Fibroblast of the aortic adventitia (primary cell): ENCODE measurements at places on chromosomes 5 and 9.
A peak's percentile ranks its signal among the peaks of the same experiment; 100 is the strongest.

DNA sequence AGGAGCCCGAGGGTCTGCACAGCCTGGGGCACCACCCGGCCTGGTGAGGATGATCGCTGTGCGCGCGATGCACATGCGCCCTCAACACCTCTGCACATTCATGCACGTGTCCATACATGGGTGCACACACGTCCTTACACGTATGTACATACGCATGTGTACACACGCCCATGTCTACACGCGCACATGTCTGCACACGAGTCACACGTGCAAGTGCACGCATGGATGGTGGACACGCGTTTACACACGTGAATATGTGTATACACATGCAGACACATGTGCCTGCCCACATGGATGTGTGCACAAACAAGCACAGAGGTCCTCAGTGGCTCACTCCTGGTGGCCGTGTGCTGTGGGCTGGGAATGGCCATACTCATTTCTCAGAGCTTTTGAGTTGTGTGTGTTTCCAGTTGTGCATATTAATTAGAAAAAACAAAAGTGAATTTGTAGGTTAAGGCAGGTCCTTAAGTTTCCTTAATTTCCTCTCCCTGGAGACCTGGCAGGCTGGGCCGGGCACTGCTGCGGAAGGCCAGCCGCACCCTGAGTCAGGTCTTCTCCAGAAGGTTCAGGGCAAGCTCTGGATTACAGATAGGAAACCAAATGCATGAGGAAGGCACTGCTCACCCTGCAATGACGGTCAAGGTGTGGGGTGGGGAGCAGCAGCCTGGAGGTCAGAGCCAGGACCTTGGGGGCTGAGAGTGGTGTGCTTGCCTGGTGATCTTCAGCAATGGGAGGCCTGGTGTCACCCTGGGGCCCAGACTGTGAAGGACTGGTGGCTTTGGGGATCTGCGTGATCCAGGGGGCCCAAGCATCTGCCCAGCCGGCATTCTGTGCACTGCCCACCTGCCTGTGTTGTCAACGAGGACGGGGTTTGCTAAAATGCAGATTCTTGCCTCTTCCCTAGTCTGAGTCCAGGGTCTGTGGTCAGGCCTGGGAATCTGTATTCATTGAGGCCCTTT, 1.3 kb upstream of the RNU6ATAC start:
- peak; percentile 50 for DNase-seq

GRCh38 chr5:111398013-111398412, 114.3 kb downstream of the STARD4 start:
- DNase-seq: no peak

DNA sequence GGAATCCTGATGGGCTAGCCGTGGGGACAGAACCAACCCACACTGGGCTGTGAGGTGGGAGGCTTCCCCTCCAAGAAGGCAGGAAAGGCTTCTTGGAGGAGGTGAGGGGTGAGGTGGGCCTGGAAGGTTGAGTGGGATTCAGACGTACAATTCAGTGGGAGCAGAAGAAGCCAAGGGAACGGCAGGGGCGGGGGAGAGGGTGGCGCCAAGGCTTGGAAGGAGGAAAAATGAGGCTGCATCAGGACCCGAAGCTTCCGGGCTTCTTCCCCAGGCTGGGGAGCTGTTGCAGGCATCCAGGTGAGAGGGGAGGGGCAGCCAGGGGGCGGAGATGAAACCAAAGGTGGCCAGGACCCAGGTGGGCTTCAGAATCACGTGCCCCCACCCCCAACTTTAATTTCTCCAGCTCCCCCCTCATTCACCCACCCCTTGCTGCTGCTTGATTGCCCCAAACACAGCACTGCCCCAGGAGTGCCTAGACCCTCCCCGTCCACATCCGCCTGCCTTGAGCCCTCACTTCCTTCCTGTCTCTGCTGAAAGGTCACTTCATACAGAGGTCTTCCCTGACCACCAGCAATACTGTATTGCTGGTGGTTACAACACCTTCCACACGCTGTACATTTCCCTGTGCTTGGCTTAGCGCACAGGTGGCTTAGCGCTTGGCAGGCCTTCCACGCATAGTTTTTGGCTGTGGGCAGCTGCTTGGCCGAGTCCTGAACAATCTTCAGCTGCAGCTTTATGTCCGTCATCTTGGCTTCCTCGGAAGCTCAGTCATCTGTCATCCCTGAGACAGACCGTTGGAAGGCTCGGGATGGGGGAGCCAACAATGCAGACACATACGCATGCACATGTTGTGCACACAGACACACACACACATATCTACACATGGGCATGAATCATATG, 193.5 kb downstream of the RGS3 start:
- no peak for DNase-seq

GRCh38 chr5:123753937-123754891, 242.2 kb downstream of the CSNK1G3 start:
- DNase-seq: peak; percentile 65

- DNase-seq: peak; percentile 37
Measured at GRCh38 chr5:126449751-126450271, 26.6 kb downstream of the GRAMD2B start.

- DNase-seq: no peak
Measured at GRCh38 chr9:11199335-11199734, 586.5 kb upstream of the PTPRD start.

DNA sequence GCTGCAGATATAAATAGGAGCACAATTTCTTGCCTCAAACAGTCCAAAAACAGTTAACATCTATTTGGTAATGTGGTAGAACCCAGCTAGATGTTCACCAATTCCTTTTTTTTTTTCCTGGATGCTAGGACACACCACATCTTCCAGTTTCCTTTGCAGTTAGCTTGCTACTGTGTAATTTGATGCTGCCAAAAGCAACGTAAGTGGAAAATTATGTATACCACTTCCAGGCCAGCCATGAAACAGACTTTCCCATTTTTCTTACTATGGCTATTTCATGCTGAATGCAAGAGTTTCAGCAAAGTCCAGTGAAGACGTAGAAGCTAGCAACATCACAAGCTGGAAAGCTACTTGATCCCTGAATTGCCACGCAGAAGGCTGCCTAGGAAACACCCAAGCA, 667.2 kb downstream of the TLE1 start:
- no peak for DNase-seq

DNA sequence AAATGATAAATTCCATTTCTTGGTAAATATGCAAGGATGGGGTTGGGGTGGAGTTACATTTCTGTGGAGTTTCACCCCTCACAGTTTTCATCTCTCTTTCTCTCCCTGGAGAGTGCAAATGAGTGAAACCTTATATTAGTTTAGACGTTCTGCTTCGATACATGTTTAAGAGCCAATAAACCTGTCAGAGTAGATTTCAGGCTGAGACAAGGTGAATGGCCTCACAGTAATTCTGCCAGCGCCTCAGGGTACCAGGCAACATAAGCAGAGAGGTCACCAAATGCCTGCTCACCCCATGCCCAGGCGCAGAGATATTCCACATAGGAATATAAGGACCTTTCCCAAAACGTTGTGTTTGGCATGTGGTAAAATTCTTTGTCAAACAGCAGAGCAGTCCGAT, 154.9 kb upstream of the VLDLR start:
- no peak for DNase-seq

- peak; percentile 51 for DNase-seq
Measured at GRCh38 chr9:14316602-14317300, 2.8 kb upstream of the NFIB start.

DNA sequence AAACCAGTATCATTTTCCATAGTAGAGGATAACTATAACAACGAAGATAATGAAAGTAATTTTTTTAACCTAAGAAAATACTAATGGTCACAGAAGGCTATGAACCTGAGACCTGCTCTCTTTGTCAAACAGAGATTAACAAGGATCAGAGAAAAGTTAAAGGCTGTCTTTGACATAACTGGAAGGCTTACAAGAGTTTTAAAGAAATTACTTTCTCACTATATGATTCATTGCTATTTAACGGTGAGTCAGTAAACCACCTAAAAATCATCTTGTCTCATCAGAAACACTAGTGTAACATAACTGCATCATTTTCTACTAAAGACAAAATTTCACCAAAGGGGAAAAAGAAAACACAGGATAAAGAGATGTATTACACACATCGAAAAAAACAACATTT, 19.3 kb downstream of the MLANA start:
- peak; percentile 9 for DNase-seq

DNA sequence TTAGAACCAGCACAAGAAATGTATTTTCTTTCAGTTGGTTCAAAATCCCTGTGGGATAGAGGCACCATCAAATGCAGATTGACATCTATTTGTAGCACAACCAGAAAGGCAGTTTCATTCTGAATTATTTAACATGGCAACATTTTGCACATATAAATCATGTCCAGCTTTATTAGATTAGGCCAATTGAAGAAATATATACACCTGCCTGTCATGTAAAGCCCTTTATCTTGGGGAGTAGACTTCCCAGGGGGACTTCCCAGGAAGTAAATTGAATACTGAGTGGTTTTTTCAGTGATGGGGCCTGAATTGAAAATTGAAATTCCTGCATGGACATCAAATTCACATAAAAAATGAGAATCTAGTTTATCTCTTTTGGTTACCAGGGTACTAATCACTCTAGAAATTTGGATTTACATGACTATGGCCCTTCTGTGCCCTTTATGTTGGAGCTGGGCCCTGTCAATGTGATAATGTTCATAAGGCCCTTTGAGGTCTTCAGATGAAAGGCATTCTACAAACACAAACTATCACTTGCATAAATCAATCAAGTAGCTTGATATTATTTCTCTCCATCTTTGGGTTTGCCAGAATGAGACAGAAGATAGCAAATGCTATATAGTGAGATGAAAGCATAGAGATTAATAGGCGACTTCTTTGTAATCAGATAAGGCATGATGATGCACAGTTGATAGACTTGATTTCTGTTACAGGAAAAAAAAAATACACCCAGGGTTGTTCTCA, 26.2 kb upstream of the ZNF608 start:
- DNase-seq: no peak

DNA sequence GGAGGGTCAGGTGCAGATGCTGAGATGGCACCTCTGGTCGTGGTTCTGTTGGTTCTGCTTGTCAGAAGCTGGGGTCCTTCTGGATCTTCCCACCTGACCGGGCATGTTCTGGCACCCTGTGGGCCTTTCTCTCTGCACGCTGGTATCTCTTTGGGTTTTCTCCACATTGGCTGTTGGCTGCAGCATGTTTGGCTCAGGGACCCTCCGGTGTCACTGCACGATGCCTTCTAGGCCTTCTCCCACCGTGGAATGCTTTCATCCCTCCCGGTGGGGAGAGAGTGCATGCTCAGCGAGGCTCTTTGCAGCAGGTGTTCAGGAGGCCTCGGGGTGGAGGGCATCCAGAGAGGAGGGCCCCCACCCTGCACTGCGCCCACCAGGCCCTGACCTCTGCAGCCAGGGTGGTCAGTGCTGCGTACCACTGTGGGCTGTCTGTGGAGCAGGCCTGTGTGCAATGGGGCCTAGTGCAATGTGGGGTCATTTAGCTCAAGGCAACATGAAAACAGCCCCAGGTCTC, 119.4 kb downstream of the WNK2 start:
- DNase-seq: no peak

- peak; percentile 35 for DNase-seq
Measured at GRCh38 chr5:138752341-138752950, 779 bp upstream of the CTNNA1 start.

- no peak for DNase-seq
Measured at GRCh38 chr5:108788142-108788541, 40.4 kb downstream of the FER start.

GRCh38 chr5:104817127-104817526, 1254.5 kb upstream of the NUDT12 start:
- DNase-seq: no peak

- no peak for DNase-seq
Measured at GRCh38 chr5:172090976-172091547, 84.6 kb upstream of the FBXW11 start.

DNA sequence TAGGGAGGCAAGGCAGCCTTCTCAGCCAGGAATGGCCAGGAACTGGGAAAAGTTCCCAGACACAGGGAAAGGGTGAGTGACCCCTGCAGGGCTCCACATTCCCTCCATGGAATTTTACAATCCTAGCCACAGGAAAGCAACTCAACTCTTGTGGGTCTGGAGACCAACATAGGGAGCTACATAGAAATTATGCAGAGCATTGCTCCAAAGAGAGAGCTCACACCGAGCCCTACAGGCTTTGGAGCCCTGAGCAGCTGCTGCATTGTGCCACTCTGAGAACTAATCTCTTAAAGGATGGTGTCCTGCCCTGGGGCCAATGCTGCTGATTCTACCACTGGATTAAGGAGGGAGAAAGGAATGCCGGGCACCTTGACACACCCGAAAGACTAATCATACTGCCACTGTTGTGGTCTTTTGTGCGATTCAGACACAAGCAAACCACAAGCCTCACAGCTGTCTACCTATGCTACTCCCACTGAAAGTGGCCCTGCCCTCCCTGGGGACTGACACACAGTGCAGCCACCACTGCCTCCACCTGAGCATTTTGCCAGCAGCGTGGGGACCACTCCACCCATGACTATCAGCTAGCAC, 1089.8 kb upstream of the NUDT12 start:
- DNase-seq: no peak

- DNase-seq: no peak
Measured at GRCh38 chr9:21967702-21968101, 26.5 kb downstream of the CDKN2A start.

DNA sequence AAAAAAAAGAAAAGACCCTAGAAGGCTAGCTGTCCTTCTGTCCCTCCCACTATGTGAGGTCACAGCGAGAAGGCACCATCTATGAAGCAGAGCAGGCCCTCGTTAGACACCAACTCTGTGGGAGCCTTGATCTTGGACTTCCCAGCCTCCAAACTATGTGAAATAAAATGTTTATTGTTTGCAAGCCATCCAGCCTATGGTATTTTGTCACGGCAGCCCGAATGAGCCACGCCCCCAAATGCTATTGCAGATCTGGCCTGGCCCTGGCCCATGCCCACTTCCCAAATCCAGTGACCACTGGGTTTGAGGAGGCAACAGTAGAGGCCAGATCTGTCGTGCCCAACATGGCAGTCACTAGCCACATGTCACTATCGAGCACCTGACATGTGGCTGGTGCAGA, 10.8 kb downstream of the STK10 start:
- no peak for DNase-seq

DNA sequence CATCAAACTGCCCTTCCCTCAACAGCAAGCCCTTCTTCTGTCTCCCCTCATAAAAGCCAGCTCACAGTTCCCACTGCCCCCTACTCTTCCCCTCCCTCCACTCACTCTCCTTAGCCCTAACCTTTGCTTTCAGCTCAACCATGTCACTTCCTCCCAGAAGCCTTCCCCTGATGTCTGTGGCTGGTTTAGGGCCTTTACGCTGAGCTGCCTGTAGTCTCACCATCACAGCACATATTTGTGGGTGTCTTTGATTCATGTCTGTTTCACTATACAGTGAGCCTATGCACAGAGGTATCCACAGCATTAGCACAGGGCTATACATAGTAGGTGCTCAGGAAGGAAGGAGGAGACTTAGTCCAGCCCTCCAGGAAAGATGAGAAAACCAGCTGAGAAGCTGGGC, 34.7 kb downstream of the C9orf50 start:
- DNase-seq: no peak
